Smooth muscle cell of the umbilical artery (primary cell): ENCODE measurements at places on chromosomes 7 and 10. TPM values are rescaled to one million over a fixed set of nuclear protein-coding genes. Genes with fewer than 3 reads are reported as not detected.

HDAC9 gene
- total RNA-seq, result 3.3 and 18.0 TPM in 2 replicates

LBX1 gene
- total RNA-seq, result not detected in 2 replicates

WBP1L gene
- 51.3 and 78.7 TPM in 2 replicates for total RNA-seq

LYZL2 gene
- total RNA-seq, result not detected in 2 replicates

CHST15 gene
- 0.30 and 0.46 TPM in 2 replicates for total RNA-seq

STAG3 gene
- total RNA-seq, result 0.88 and 1.2 TPM in 2 replicates
